Stimulated activated CD8-positive, alpha-beta memory T cell treated with anti-CD3 and anti-CD28 coated beads, Interleukin-4, amount 100 ng/mL, for 48 hours (primary cell): ENCODE measurements at places on chromosomes 1 and 21.

DNA sequence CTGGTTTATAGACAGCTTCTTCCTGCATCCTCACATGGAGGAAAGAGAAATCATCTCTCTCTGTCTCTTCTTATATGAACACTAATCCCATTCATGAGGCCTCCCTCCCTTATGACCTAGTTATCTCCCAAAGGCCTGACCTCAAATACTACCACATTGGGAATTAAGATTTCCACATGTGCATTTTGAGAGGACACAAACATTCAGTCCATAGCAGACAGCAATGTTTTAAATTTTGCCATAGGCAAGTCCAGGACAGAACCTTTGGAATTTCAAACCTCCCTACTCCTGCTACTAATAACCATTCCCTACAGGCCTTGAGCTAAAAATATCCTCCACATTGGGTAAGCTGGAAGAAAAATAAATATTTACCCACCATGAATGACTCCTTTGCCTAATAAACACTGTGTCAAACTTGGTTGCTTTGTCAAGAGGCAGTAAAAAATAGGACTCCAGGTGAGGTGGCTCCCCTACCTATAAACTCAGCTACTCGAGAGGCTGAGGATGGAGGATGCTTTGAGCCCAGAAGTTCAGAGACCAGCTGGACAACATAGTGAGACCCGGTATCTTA is 113.7 kb downstream of the ZNF281 start:
- DNase-seq, result no peak

DNA sequence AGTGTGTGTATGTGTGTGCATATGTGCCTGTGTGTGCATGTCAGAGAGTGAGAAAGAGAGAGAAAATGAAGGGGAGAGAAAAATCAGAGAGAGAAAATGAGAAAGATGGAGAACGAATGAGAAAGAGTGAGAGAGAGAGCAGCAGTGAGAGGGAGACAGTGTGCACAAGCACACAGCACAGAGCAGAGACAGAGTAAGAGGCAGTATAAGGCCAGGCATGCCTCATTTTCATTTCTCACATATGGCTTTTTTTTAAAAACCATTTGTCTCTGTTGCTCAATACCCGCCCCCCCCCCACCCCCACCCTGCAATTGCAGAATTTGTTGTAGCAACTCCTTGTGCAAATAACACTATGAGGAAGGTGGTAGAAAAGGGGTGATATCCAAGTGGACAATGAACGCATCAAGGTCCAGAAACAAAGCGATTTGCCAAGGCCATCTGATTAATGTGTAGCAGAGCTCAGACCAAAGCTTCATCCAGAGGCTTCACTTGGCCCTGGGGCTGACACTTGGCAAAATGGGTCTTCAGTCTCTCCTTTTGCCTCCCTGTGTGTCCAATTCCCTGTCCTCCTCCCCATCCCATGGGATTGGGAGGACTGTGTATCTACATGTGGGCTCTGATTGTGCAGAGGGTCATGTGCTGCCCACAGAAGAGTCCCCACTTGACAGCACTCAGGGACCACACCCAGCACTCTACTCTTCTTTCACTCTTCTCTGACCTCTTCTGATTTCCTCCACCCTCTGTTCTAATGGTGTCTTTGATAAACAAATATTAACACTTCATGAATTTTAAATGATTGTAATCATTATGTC is 38.9 kb upstream of the HSD3B1 start:
- no peak for DNase-seq

- DNase-seq, result no peak
Observed at GRCh38 chr1:54850737-54851136, 36.3 kb downstream of the DHCR24 start.

GRCh38 chr1:109658533-109659042 is 2.7 kb downstream of the GSTM4 start:
- no peak for DNase-seq

GRCh38 chr1:248421384-248421783 is 18.5 kb downstream of the OR2T1 start:
- no peak for DNase-seq

DNA sequence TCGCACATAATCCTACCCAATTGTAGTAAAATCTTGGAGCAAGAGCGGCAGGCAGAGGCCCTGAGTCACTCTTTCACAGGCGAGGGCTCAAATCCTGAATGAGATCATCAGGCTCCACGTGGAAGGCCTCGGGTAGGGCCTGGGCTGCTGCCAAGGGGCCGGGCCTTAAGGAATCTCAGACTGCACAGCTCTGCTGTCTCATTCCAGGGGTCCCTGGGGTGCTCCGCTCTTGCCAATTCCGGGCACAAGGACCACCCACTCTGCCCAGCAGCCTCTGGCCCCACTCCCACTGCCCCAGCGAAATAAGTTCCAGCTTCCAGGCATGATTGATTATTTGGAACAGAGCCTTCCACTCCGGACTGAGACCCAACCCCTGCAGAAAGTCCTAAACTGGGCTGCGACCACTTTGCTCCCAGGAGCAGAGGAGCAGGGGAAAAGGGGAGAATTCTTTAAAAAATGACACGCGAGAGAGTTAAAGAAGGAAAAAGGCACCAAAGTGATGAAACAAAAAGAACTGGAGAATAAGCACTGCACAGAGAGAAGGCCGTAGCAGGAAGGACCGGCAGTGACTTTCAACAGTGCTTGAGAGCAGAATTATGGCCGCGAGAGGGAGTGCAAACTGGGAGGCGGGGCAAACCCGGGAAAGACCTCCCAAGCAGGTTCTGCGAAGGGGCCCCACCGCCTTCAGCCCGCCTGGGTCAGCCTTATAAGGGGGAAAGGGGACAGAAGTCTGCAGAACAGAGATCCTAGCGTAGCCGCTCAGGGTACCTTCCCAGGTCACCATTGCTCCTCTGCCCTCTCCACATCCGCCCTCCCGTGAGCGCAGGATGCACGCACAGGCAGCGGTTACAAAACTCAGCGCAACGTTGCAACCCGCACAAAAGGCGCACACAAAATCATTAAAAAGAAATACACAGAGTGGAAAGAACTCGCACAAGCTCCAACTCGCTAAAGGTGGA is 2.0 kb downstream of the ADAMTS1 start:
- peak; percentile 36 for DNase-seq

GRCh38 chr1:235160383-235160956 is 580 bp downstream of the RBM34 start:
- no peak for DNase-seq

DNA sequence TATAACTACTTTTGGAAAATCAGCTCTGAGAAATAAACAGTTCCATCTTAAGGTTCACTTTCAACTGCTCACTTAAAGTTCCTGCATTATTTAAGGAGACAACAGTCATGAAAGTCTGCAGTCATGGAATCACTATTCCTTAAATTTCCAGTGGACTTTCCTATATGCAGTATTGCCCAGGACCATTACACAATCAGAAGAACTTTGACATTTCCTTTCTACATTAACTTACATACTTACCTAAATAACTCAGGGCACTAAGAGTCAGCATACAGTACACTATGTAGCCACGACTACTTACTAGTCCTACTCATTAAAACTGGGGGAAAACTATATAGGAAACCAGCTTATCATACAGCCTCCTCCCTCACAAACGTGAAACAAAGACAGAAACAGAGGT is 220.1 kb downstream of the SLC45A1 start:
- no peak for DNase-seq

- no peak for DNase-seq
Observed at GRCh38 chr1:152026895-152027294, 9.9 kb downstream of the S100A11 start.
